Stimulated activated CD4-positive, alpha-beta T cell treated with anti-CD3 and anti-CD28 coated beads, TNF-alpha, amount 100 ng/mL, for 24 hours (primary cell): ENCODE measurements at places on chromosomes 3 and 15.

- DNase-seq: no peak
Observed at GRCh38 chr15:73626072-73626471, 7.1 kb downstream of the NPTN start.

- no peak for DNase-seq
Observed at GRCh38 chr3:194135516-194135805, 487 bp upstream of the HES1 start.

DNA sequence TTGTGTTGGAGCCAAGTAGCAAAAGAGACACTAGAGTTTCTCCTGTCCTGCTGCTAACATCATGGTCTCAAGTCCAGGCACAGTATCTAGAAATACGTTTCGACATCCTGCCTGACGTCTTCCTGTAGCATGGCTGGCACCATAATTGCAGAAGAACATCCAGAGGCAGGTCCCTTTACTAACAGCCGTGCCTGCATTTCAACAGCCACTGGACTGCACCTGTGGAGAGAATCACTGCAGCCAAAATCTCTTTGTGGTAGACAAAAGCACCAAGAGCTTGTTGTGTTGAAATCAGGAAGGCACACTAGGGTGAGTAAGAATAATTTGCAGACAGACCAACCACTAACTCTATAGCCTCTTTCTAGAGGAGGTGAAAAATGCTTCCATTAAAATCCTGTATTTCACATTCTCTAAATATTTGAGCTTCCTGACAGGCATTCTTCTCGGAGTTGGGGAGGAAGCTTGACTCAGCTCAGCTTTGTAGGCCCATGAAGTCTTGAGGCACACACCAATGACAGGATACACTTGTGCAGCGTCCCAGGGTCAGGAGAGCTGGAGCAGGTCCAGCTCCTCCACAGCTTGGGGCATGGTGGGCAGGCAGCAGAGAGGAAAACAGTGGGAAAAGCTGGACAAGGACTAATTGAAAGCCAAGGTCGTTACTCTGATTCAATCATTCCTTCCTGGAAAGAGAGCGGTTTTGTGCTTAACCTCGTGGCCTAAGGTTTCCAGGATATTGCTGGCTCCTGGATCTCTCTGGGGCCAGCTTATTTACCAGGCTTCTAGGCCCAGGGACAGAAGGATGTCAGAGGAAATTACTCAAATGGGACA is 244.9 kb downstream of the FAM43A start:
- DNase-seq: no peak

DNA sequence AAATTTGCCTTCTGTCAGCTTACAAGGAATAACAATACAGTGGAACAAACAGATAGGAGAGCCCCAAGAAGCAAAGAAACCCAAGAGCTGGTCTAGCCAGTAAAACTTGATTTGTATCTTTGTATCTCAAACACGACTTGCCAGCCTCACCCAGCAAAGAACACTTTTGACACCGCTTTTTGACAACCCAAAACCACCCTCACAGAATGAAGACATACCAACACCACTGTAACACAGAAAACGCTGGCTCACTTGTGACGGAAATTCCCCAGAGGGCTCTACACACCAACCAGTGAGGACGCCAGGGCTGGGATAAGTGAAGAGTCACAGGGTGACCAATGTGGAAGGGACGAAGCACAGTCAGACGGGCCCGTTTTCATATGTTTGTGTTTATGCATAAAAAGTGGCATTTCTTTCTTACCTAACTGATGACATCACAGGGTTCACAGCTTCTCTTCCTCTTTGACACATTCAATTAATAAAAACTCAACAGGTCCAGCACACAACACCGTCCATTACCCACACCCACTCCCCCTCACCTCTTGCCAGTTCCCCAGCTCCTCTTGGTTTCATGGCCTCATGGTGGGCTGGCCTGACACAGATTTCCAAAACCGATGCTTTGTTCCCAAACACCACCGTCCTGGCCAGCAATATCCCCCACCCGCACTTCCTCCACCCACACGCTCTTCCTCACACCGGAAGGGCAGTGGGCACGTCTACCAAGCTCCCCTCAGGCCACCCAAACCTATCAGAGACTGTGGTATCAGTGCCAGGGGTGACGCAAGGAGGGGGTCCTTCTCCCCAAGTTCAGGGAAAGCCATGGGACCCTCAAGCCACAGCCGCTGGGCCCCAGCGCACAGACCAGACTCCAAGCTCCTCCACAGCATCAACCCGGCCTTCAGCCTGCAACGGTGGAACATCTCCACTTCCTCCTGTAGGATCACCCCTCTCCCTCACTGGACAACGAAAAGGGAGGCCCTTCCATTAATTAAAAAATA is 94.2 kb downstream of the ADAMTS17 start:
- DNase-seq: no peak

DNA sequence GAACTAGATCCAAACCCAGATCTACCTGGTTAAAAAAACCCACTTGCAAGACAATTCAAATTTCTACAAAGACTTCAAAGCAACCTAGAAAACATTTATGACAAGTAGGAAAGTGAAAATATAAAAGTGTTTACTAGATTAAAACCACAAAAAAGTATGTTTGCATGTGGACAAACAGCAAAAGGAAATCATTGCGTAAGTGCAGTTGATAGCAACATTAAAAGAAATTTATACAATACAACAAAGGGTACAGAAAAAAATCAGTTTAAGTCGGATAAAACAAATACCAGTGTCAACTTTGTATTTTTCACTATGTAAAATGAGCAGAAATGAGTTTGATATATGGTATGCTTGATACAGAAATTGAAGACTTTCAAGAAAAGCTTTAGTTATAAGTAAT is 2.6 kb downstream of the EIF5A2 start:
- no peak for DNase-seq

- DNase-seq: no peak
Observed at GRCh38 chr3:146468234-146468633, 1.1 kb downstream of the PLSCR2 start.
